ENCODE measurements at places on chromosomes 1 and 21.
A peak's percentile ranks its signal among the peaks of the same experiment; 100 is the strongest.

- peak; percentile 0 for DNase-seq
Observed at GRCh38 chr1:98557895-98558294, 103.6 kb upstream of the SNX7 start.

DNA sequence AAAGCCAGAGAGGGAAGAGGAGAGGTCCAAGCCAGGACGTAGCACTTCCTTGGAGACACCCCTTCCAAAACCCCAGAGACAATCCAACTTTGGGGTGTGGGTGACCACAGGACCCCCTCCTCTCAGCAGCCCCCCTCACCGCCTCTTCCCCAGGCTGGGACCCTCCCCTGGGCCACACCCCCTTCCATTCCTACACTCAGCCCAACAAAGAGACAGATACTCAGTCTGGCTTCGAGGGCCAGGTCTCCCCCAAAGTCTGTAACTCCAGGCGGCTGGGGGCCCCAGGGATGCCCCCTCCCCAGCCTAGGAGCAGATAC, 1.4 kb downstream of the MEX3A start:
- no peak for DNase-seq

- DNase-seq: no peak
Observed at GRCh38 chr21:26943921-26944320, 23.0 kb downstream of the ADAMTS5 start.

DNA sequence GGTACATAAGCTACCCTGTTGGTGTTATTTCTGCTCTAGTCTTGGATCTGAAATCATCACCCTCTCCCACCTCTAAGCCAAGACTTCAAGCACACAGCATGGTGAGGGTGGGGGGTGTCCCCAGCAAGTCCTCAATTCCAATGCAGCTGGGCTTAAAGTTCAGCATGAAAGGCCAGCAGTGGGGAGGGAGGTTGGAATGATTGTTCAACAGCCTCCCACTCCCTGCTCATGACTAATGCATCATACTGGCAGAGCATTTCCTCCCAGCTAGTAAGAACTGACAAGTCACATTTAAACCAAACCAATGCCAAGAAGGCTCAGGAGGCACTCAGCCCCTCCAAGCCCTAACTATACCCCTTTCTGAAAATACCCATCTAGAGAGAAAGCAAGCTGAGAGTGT, 50.1 kb downstream of the TIAM1 start:
- DNase-seq: no peak

DNA sequence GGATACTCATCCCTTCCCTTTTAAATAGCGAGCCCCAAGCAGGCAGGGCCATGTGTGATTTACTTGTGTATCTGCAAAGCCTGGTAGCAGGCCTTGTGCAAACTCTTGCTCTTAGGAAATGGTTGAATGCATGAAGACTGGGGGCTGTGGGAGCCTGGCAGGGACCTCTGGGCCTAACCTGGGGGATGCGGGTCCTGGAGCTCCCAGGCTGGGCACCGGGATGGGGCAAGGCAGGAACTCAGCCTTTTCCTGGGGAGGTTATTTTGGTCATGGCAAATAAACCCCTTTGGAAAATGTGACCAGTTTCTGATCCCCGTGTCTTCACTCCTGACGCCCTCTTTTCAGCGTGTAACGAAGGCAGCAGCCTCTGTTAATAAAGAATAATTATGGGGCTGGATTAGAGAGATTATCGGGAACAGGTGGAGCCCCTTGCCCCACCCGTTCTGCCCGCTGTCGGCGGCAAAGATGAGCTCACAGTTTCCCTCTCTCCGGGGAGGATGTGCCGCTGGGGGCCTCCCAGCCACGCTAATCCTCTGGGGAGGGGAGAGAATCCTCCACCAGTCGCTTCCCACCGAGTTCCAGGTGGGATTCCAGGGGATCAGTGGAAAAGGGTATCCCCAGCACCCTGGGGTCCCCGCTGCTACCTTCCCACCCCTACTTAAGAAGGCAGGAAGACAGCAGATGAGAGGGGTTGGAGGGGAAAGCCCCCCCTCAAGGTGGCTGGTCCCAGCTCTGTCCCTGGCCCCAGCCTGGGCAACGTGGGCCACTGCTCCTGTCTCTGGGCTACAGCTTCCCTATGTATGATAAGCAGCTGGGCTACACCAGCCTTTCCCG, 69.7 kb upstream of the WNT4 start:
- DNase-seq: no peak

DNA sequence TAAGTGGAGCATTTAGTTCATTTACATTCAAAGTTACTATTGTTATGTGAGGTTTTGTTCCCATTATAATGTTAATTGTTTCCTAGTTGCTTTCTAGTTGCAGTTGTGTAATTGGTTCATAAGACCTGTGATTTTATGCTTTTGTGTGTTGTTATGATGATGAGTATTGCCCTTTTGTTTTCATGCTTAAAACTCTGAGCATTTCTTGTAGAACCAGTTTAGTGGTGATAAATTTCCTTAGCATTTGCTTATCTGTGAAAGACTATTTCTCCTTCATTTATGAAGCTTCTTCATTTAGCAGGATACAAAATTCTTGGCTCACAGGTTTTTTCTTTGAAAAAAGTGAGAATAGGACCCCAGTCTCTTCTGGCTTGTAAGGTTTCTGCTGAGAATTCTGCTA, 274.8 kb upstream of the SPAG17 start:
- no peak for DNase-seq

DNA sequence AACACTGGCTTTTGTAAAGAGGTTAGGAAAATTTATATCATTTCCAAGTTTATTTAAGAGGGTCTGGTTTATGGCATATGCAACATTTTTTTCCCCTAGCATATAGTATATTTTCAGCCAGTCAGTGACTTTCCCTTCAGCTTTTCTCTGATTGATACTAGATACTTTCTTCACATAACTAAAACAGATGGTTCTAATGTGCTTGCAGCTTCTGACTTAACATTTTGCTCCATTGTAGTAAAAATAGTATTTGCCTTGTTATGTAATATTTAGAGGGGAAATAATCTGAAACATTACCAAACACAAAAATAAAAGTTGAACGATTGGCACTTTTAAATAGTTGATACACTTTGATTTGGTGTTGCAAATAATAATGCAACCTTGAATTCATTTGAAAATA, 191.7 kb downstream of the GPR52 start:
- no peak for DNase-seq
